ENCODE measurements at places on chromosomes 5 and 9.

DNA sequence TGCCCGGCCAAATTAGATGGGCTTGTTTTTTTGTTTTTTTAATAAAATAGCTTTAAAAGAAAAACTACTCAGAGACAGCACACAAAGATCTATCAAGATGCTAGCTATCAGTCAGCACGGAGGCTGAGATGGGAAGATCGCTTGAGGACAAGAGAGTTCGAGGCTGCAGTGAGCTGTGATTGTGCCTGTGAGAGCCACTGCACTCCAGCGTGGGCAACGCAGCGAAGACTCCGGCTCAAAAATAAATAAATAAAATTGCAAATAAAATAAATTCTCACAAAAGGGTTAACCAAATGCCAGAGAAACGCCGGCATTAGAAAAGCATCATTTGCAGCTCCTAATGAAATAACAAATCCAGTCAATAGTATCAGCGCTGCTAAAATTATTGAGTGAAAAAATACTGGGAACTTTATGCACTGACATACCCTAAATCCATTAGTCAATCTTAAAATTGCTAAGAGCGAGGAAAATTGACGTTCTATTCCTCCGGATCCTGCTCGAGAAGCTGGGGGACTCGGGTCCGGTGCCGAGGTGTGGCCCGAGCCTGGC, 681 bp downstream of the CPLANE1 start:
- DNase-seq, result no peak

GRCh38 chr5:56522960-56523359, 289.8 kb upstream of the ANKRD55 start:
- DNase-seq, result no peak

- no peak for DNase-seq
Measured at GRCh38 chr9:76298521-76299144, 95.6 kb downstream of the RFK start.

DNA sequence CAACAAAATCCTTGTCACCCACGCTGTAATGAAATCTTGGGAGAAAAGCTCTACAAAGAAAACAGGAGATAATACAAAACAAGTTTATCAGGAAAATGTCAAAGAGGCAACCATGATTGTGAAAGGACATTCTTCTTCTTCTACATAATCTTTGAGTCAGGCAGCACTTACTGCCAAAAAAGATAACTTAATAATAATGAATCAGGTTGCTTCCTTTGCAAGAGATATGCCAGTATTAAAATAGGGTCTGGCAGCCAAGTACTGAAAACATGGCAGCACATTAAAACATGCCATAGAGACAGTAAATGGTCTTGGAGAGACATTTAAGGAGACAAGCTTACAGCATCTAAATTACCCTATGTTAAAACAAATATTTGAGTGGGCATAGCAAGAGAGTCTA, 1573.4 kb downstream of the EFNA5 start:
- DNase-seq, result no peak

DNA sequence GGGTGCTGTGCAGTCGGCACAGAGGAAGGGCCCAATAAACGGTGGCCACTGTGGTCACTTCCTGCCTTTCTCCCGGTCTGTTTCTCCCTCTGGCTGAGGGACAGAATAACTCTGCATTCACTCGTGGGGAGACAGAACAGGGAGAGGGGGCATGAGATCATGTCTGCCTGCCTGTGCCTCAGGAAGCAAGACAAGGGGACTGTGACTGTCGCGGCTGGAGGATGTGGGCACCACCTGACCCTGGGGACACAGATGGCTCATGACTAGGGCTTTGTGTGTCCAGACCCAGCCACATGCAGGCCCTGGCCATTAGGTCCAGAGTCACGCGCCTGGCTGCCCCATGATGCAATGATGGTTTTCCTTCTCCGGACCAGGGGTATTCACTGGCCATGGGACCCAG, 5.8 kb downstream of the TRUB2 start:
- DNase-seq, result no peak

GRCh38 chr5:17399931-17400330, 98.1 kb upstream of the TAF11L2 start:
- no peak for DNase-seq

DNA sequence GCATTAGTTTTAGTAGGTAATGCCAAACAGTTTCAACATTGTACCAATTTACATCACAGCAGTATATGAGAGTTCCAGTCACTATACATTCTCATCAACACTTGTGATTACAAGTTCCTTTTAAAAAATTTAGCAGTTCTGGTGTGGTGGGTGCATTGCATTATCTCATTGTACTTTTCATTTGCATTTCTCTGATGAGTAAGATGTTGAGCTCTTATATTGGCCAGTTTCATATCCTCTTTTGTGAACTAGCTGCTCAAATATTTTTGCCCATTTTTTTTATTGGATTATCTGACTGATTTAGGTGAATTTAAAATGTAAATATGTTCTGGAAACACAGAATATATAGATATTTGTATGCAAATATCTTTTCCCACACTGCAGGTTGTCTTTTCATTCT, 160.9 kb upstream of the NR3C1 start:
- no peak for DNase-seq

DNA sequence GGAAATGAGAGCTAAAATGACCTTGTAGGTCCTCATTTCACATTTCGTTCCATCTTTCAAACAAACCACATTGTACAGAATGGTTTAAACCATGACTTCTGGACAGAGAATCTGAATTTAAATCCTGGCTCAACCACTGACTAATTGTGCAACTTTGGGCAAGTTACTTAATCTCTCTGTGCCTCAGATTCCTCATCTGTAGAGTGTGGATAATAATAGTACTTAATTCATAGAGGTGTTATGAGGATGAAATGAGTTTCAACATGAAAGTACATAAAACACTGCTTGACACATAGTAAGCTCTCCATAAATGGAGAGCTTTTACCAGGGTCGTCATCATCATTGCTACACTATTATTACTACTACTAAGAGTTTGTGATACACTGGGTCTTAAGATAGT, 46.3 kb upstream of the FOXE1 start:
- no peak for DNase-seq

GRCh38 chr5:73415617-73416016, 33.0 kb downstream of the FOXD1 start:
- DNase-seq, result no peak

- DNase-seq, result no peak
Measured at GRCh38 chr5:170681013-170681433, 102.5 kb upstream of the GABRP start.

- DNase-seq, result no peak
Measured at GRCh38 chr9:87507576-87507975, 9.9 kb downstream of the DAPK1 start.

DNA sequence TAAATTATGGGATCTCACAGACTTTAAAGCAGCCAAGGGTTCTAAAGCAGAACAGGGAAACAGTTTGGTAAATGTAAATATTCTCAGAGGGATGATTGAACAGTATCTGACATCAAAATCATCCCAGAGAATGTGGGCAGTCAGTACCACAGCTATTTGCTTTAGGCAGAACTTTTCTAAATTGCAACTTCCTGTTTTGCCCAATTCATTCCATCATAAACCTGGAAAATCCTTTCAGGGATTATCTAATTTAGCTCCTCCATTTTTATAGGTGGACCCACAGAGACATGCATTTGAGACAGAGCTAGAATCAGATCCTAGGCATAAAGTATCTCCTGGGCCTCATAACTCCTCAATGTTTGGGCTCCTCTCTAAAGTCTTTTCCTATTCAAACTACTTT, 12.4 kb downstream of the NR6A1 start:
- no peak for DNase-seq

GRCh38 chr5:124080256-124080655, 568.3 kb downstream of the CSNK1G3 start:
- no peak for DNase-seq

DNA sequence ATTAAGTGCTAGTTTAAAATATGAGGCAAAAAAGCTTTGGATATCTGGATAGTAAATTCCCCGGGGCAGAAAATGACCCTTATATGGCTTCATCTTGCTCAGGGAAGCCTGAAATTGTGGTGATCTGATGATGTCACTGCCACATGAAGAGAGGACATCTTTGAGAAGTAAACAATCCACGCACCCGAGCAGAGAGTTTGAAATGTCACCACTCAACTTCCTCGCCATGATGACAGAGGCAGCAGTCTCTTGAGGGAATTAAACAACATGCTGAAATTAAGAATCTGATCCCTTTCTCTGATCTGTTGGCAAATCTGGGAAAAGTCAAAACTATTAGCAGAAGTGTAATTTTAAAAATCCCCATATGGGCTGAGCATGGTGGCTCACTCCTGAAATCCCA, 110.0 kb downstream of the TLE1 start:
- DNase-seq, result no peak

- DNase-seq, result no peak
Measured at GRCh38 chr9:132197315-132197714, 35.5 kb downstream of the NTNG2 start.

DNA sequence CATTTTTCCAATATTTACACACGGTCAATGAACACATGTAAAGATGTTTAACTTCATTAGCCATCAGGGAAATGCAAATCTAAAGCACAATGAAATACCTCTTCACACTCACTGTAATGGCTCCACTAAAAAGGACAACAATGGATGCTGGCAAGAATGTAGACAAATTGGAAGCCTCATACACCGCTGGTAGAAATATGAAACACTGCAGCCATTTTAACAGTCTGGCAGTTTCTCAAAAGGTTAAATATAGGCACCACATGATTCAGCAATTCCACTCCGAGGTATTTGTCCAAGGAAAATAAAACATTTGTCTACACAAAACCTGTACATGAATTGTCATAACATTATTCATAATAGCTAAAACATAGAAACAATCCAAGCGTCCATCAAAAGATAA, 20.0 kb downstream of the RNF145 start:
- no peak for DNase-seq

DNA sequence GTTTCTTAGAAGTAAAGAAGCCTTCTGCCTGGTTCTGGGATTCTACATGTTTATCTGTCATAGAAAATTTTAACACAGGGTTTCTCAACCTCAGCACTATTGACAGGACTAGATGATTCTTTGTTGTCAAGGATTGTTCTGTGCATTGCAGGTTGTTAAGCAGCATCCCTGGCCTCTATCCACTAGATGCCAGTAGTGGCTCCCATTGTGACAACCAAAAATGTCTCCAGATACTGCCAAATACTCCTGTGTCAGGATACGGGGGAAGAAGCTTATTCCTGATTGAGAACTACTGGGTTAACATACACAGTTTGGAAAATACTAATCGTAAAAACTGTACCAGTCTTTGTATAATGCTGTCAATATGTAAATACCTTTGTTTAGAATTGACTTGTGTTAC, 167.1 kb downstream of the NIPBL start:
- DNase-seq, result no peak

- no peak for DNase-seq
Measured at GRCh38 chr5:119743927-119744326, 114.6 kb downstream of the FAM170A start.

DNA sequence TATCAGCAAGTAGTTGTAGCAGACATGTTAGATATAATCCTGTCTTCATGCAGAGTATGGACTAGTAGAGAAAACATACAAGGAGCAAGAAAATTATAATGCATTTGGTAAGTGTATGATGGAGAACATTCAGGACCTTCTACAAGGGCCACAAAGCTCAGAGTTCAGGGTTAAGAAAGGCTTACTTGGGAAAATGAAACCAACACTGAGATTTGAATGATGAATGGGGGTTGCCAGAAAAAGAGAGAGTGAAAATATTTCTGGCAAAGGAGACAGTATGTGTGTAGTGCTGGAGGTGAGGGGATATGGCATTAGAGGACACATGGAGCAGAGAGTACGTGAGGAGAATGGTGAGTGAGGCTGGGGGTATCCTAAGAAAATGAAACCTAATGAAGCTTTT, 169.8 kb upstream of the STK32A start:
- no peak for DNase-seq

DNA sequence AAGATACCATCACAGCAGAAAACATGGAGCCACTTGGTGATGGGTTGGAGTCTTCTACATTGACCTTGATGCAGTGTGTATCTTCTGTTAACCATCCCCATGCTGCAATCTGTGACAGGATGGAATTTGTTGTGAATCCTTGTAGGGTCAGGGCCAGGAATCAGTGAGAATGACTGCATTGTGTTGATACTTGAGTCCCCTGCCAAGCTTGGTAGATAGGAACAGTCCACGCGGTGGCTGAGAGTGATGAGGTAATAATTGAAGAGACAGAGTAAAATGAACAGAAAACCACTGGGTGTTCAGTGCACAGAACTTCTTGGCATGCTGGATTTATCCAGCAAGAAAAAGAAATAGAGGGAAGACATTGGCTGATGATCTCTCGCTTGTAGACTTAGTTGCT, 217.5 kb downstream of the MAN2A1 start:
- no peak for DNase-seq

- DNase-seq, result no peak
Measured at GRCh38 chr5:180976518-180976917, 12.1 kb upstream of the BTNL3 start.

DNA sequence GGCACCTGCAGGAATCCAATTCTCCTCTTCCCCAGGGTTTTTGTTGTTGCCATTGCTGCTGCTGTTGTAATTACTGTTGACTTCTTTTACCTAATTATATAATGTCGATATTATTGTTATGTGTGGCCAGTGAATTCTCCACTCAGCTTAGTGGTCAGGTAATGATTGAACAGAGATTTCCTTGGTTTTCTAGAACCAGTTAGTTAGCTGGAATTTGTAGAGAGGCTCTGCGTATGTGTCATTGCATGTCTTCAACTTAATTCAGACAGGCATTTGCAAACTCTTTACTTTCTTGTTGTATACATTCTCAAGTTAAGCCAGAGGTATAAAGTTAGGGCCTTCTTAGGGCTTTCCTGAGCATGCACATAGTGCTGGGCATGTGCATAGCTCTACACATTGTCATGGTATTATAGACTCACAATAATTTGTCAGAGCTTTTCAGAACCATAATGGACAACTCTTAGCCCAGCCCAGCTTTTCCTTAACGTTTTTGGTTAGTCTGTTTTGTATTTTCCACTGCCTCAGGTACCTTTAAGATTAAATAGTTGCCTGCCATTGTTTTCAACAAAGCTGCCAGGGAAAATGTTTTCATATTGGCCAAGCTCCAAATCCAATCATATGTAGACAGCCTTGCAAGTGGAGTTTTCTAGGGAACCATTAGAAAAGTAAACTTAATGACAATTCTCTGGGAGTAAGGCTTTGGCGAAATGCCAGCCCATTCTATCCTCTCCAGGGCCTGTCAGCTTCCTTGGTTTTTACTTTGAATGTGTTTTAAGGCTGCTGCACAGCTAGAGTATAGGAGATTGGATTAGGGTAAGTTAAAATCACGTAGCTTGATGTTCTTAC, 68.1 kb downstream of the UBE2R2 start:
- no peak for DNase-seq
